Stimulated activated CD8-positive, alpha-beta memory T cell treated with anti-CD3 and anti-CD28 coated beads, Interleukin-4, amount 100 ng/mL, for 48 hours (primary cell): ENCODE measurements at places on chromosomes 6 and 20.
A peak's percentile ranks its signal among the peaks of the same experiment; 100 is the strongest.

GRCh38 chr6:10507715-10508114 lies 13.4 kb upstream of the GCNT2 start:
- no peak for DNase-seq

DNA sequence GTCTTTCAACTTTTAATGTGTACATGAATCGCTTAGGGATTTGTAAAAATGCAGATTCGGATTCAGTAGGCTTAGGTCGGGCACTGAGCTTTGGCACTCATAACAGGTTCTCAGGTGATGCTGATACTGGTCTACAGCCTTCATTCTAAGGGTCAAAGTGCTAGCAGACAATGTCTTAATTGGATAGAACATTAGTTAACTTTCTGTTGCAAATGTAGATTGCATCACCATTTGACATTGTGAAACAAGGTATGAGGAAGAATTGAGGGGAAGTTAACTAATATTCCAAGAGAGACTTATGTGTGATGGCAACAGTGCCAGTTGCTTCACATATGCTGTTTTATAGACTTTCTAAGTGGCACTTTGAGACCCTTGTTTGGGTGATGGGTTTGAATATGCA lies 86.9 kb downstream of the MLIP start:
- no peak for DNase-seq

DNA sequence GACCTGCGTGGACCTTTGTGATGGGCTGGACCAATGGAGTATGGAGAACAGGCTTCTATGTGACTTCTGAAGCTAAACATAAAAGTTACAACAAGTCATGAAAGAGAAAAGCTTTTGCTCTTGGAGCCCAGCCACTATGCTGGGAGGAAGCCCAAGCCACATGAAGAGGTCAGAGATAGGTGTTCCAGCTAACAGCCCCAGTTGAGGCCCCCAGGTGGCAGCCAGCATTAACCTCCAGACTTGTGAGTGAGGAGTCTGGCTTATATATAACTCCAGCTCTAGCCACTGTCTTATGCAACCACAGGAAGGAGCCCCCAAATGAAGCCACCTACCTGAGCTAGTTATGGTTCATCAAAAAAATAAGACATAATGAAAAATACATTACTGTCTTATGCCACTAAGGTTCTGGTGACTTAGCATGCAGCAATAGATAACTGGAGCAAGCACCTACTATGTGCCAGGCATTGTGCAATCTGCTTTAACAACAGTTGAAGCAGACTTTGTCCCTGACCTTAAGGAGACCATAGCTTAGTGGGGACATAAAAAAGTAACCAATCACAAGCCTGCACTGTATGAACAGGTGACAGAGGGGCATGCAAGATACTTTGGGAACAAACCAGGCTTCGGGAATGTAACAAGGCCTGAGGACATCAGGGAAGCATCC lies 599.6 kb downstream of the PTPRT start:
- DNase-seq: no peak

DNA sequence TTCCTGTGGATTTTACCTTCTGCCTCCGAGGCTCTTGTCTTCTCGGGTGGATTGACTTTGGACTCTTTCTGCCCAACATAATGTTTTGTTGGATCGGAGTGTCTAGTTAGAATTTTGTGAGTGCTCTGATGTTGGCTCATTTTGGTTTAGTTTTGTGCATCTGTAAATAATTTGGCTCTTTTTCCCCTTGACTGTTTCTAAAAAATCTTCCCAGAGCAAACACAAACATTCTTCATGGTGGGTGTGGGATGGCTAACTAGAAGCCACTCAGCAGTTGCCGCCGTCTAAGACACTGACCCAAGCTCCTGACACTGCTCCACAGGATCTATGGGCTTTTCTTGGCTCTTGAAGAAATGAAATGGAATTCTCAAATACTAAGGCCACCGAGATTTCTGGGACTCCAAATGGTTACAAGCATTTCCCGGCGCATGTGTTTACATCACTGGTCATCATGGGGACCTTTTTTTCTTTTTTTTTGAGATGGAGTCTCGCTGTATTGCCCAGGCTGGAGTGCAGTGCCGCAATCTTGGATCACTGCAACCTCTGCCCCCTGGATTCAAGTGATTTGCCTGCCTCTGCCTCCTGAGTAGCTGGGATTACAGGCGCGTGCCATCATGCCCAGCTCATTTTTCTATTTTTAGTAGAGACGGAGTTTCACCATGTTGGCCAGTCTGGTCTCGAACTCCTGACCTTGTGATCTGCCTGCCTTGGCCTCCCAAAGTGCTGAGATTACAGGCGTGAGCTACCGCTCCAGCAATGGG lies 92.0 kb upstream of the FRMD1 start:
- no peak for DNase-seq

- DNase-seq: no peak
Observed at GRCh38 chr6:6826095-6826901, 237.8 kb downstream of the LY86 start.

DNA sequence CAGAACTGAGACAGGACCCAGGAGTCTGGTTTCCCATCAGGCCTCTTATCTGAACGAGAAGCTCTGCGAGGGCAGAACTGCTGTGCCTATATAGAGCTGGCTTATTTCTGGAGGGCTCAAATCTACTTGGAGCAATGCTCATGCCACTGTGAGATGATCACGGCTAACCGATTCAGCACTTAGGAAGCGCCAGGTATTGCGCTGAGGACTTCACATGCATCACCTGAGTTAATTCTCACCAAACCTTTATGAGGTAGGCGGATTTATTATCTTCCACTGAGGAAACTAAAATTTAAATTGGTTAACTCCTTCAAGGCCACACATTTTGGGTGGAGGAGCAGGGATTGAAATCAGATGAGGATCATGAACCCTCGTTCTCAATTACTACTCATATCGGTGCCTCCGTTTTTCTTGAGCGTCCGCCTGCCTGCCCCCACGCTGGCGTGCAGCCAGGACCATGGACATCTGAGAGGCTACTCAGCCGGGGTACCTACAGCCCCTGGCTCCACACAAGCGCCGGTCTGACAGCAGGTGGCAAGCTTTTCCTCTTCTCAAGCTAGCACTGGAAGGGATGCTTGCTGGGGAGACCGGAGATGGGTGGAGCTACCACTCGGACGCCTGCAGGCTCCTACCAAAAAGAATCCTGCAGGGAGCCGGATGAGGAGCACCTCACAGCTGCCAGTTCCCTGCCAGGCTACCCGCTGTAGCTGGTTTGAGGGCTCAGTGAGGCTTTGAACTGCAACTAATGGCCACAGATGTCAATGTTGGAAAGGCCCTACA lies 1.0 kb upstream of the PCIF1 start:
- DNase-seq: peak; percentile 73

DNA sequence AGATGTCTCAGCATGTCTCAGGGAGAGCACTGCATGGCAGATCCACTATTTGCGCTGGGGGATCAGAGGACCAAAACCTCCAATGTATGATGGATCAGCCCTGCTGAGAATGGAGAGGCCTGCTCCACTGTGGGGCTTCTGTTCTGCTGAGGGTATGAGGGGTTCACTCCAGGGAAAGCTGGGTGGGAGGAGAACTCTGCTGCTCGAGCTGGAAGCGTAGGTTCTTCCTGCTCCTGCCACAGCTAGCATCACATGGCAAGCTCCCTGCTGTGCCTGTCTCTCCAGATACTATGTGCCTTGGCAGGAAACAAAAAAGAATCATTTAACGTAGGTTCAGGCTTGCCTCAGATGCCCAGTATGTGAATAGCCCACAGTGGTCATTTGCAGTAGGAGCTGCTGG lies 105.8 kb downstream of the EPM2A start:
- DNase-seq: no peak

- DNase-seq: no peak
Observed at GRCh38 chr20:4605166-4605565, 116.5 kb upstream of the PRND start.

GRCh38 chr20:45226287-45226686 lies 5.1 kb downstream of the SEMG2 start:
- DNase-seq: no peak

DNA sequence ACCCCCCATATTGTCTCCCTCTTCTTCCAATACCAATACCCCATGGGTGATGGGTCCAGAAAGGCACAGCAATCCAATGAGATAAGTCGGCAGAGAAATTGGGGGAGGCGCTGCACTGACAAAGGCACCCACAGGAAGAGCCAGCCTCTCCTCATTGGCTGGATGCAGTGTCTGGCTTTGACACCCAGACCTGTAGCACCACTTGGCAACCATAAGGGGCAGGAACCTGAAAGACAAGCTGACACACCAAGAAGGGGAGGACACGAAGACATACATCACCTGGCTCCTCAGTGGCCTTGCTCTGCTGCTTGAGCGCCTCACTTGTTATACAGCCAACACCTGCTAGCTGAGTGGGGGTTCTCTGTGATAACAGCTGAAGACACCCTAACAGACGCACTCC lies 19.4 kb upstream of the SLC4A11 start:
- no peak for DNase-seq

GRCh38 chr6:166697113-166697512 lies 70.1 kb upstream of the RPS6KA2 start:
- no peak for DNase-seq

GRCh38 chr6:133410638-133411435 lies 169.7 kb downstream of the EYA4 start:
- no peak for DNase-seq

- no peak for DNase-seq
Observed at GRCh38 chr6:48505621-48506020, 394.6 kb upstream of the PTCHD4 start.

DNA sequence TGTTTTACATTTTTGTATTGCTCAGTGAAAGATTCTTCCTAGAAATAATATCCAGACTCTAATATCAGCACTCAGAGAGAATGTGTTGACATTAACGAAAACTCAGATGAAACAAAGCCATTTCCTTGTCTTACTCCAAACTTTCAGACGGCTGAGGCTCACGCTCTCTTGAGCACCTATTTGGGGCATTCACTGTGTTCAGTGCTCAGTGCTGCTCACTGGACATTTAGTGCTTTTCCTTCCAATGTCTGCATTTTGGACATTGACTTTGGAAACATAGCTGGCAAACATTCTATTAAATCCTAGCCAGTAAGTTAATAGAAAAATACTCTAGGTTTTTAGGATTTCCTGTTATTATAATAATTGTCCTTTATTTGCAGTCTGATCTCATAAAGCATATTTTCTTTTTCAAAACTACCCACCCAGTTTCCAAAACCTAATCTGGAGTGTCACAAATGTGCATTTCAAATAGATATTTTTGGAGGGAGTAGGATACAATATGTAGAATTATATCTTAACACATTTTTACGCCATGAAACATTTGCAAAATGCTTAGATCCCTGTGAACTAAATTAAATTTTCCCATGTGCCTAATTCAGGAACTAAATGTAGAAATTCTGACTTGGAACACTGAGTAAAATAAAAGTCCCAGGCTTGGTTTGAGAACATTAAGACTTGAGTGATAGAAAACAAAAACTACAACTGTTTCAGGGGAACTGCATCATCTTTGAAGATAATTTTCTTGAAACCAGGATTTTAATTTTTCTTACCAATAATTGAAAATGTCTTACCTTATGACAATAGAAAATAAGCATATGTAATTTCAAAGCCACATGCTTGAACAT lies 91.7 kb upstream of the B3GAT2 start:
- no peak for DNase-seq

- no peak for DNase-seq
Observed at GRCh38 chr6:131736003-131736596, 25.3 kb upstream of the CTAGE9 start.

DNA sequence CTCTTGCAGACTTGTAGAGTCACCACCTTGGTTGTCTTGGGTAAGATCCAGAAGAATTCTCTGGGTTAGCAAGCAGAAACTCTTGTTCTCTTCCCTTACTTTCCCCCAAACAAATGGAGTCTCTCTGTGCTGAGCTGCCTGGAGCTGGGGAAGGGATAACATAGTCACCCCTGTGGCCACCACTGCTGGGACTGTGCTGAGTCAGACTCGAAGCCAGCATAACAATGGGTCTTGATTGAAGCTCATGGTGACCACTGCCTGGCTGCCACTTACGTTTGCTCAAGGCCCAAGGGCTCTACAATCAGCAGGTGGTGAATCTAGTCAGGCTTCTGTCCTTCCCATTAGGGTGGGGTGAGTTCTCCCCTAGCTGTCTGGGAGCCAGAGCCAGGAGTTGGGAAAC lies 15.4 kb upstream of the ERVFRD-1 start:
- no peak for DNase-seq

GRCh38 chr6:131353876-131354275 lies 218.6 kb downstream of the AKAP7 start:
- DNase-seq: no peak

- DNase-seq: no peak
Observed at GRCh38 chr6:123990376-123990775, 186.7 kb downstream of the NKAIN2 start.

DNA sequence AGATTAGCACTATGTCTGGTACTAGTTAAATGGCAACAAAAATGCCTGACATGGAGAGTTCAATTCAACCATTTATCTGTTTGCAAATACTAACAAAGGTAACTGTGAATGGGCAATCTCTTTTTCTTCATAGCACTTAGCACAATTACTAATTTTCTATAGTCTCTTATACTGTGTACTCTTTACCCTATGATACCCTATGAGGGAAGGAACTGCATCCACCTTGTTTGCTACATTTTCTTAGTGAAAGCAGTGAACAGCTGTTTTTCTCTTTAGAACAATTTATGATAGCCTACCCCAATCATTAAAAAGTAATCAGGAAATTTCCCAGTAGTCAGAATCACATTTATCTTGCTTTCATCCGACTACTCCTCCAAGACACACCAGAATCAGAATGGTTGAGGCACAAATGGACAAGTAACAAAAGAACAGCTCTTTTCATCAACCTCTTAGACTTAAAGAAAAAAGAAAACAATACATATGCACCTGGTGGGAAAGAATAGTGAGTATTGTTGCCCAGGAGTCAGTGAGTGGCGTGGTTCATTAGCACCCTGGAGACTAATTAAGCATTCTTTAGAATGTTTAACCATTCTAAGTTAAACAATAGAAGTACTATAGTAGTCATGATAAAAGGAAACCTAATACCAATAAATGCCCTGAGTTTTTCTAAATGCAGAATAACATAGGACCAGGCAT lies 16.7 kb downstream of the ZNF292 start:
- no peak for DNase-seq

DNA sequence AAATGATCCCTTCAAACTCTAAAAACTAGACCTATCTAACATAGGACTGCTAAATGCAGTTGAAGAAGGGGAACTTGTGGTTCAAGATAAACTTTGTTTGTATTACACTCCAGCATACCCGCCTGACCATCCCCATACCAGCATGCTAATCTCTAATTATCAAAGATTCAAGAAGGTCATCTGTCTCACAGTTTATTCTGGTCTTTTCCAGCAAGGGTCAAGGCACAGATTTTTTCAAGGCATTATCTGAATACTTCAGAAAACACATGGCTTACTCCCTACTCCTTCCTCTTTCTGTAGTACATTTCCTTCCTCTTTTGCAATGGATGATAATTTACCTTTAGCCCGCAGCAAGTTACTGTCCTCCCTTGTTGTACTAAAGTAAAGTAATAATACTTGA lies 174.1 kb downstream of the PKHD1 start:
- DNase-seq: no peak

DNA sequence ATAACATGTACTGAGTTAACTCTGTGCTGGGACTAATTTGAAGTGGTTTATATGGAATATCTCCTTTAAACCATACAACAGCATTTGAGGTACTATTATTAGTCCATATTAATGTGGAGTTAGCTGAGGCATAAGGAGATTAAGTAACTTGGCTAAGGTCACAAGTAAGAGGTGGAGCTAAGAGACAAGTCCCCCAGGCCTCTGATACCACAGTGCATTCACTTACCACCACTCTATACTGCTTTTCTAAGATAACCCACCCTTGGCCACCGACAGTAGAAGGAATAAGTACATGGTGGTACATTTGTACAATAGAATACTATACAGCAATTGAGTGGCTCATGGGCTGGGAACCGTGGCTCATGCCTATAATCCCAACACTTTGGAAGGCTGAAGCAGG lies 16.4 kb upstream of the TTPAL start:
- no peak for DNase-seq
